ENCODE measurements at places on chromosomes 13 and 19. TPM values are rescaled to one million over a fixed set of nuclear protein-coding genes. Genes with fewer than 3 reads are reported as not detected.

- H3K4me1 ChIP-seq, result peaks cover 17% of the 10 kb centered on the region
- no peak overlapping the region for H3K4me3 ChIP-seq
- DNase-seq, result no peak
Observed at GRCh38 chr19:5792224-5792623, 1.3 kb upstream of the DUS3L start.

GRCh38 chr13:43333176-43333575 lies 309.8 kb downstream of the DNAJC15 start:
- H3K4me1 ChIP-seq, result no peaks in the 10 kb centered on the region
- H3K27me3 ChIP-seq, result peaks cover 2% of the 10 kb centered on the region
- no peaks in the 10 kb centered on the region for H3K36me3 ChIP-seq
- no peak overlapping the region for H3K27ac ChIP-seq
- no peak for DNase-seq
- no peak overlapping the region for H3K4me3 ChIP-seq

DNA sequence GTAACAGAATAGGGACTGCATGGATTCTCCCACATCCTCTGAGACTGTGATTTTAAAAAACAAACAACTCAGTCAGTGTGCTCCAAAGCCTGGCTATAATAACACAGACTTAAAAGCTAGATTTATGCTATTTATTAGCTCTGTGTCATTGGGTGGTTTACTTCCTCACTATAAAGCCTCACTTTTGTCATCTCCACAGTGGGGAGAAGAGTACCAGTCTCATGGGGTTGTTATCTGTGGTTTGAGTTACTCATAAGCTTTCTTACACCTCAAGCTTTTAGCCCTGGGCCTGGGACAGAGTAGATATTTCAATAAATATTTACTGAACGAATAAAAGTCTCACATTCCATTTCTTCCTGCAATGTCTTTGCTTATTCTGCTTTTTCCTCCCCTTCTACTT lies 5.3 kb downstream of the RNASEH2B start:
- H3K4me3 ChIP-seq, result no peak overlapping the region
- peaks cover 13% of the 10 kb centered on the region for H3K36me3 ChIP-seq
- H3K27me3 ChIP-seq, result no peaks in the 10 kb centered on the region
- H3K27ac ChIP-seq, result peak overlapping the region; percentile 64

GRCh38 chr19:40403262-40403984 lies 9.8 kb downstream of the PRX start:
- H3K27me3 ChIP-seq, result no peaks in the 10 kb centered on the region
- H3K4me3 ChIP-seq, result peak overlapping the region; percentile 80
- H3K27ac ChIP-seq, result peak overlapping the region; percentile 75
- peaks cover 9% of the 10 kb centered on the region for H3K4me1 ChIP-seq
- peak; percentile 91 for DNase-seq

Gene HSD17B14
- total RNA-seq, result 0.47 TPM

Gene ZNF844
- total RNA-seq, result 3.8 TPM
